Cardiac muscle cell (in vitro differentiated cells and primary cell): ENCODE measurements at places on chromosomes 16 and 17. TPM values are rescaled to one million over a fixed set of nuclear protein-coding genes. Genes with fewer than 3 reads are reported as not detected.
A peak's percentile ranks its signal among the peaks of the same experiment; 100 is the strongest.

The ALDH3A1 gene
- 1.0 TPM in 1 of 2 replicates, not detected in the other for total RNA-seq

The HOXB6 gene
- total RNA-seq: 0.12 TPM in 1 of 2 replicates, not detected in the other

GRCh38 chr17:7714721-7715594 lies 2.6 kb upstream of the DNAH2 start:
- H3K27me3 ChIP-seq: no peaks in the 10 kb centered on the region
- no peak overlapping the region for H3K4me3 ChIP-seq
- H3K4me1 ChIP-seq: no peaks in the 10 kb centered on the region
- H3K36me3 ChIP-seq: no peaks in the 10 kb centered on the region

The JMJD6 gene
- total RNA-seq: 23.5 and 25.1 TPM in 2 replicates

DNA sequence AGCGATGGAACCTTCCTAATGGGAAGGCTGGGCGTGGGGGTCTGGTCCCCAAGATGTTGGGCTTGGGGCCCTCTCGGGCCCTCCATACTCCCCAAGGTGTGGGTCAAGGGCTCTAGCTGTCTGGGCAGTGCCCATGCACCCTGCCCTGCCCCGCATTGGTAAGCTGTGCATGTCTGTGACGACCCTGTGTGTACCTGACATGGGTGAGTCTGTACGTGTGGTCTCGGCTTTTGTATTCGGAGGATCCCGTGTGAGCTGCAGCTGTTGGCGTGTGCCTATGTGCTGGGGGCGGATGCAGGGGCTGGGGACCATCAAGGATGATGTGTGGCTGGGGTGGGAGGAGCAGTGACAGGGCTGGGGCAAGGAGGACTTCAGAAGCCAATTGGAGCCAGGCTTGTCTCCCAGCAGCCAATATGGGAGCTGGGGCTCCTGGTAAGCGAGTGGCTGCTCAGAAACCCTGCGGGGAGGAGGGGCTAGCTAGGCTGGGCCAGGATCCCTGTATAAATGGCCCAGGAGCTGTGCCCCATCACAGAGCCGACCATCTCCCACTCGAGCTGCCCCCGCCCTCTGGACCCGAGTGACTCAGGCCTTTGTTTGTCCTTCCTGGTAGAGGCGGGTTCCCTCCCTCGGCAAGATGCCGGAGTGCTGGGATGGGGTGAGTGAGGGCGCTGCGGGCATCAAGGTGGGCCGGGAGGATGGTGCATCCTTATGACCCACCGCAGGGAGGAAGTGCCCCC lies at the start of gene NDRG4:
TSS of gene NDRG4 (plus strand) at position 529 of the 737 bp plus-strand sequence. CDS start at position 635, 106 bp downstream.
- peak; percentile 92 for DNase-seq
- H3K36me3 ChIP-seq: no peaks in the 10 kb centered on the region
- H3K27me3 ChIP-seq: no peaks in the 10 kb centered on the region
- peaks cover 3% of the 10 kb centered on the region for H3K4me1 ChIP-seq
- peak within 1 kb of the TSS; percentile 51 for H3K4me3 ChIP-seq
- H3K27ac ChIP-seq: no peak within 1 kb of the TSS

- H3K27ac ChIP-seq: no peak within 1 kb of the TSS
- H3K4me3 ChIP-seq: peak within 1 kb of the TSS; percentile 63
Observed at GRCh38 chr17:43832976-43833829, at the start of gene MPP3. TSS of gene MPP3 (minus strand) at chr17:43833146. CDS start at chr17:43831906, 1,240 bp downstream.

DNA sequence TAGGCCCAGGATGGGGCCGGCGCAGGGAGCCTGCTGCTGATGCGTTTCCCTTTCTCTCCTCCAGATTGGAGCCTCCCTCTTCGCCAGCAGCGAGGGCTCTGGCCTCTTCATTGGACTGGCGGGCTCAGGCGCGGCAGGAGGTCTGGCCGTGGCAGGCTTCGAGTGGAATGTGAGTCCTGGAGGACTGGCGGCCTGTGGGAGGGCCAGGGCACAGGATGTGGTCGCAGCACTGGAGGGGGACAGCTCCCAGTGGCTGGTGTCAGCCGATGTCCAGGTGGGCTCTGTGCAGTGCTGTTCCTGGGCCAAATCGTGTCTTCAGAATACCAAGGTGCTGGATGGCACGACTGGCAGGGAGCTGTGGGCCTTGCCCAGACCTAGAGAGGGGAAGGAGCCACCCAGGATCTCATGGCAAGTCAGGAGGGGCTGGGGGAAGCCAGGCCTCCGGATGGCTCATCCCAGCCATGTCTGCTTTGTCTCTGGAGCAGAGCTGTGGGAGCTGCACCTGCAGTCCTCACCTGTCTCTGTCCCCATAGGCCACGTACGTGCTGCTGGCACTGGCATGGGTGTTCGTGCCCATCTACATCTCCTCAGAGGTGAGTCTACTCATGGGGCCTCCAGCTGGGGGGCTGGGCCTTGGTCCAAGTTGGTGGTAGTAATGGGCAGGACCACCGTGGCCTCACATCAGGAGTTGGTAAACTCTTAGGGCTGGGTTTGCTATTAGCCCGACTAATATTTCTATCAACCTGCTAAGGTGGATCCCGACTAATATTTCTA lies 7.3 kb downstream of the SLC5A10 start:
- no peak for DNase-seq
- H3K4me1 ChIP-seq: peaks cover 17% of the 10 kb centered on the region
- H3K4me3 ChIP-seq: no peak overlapping the region
- no peak overlapping the region for H3K27ac ChIP-seq
- no peaks in the 10 kb centered on the region for H3K27me3 ChIP-seq
- no peaks in the 10 kb centered on the region for H3K36me3 ChIP-seq

- peak overlapping the region; percentile 81 for H3K4me3 ChIP-seq
- DNase-seq: peak; percentile 72
- H3K27me3 ChIP-seq: no peaks in the 10 kb centered on the region
Observed at GRCh38 chr17:21098934-21099689, 27.7 kb upstream of the DHRS7B start.

The CFAP97D1 gene
- total RNA-seq: 0.04 TPM in 1 of 2 replicates, not detected in the other

The PIGQ gene
- total RNA-seq: 124 and 126 TPM in 2 replicates

GRCh38 chr16:27805828-27806351 lies 255.9 kb downstream of the KATNIP start:
- H3K27me3 ChIP-seq: peaks cover 15% of the 10 kb centered on the region
- no peaks in the 10 kb centered on the region for H3K4me1 ChIP-seq
- DNase-seq: no peak
- H3K36me3 ChIP-seq: no peaks in the 10 kb centered on the region

DNA sequence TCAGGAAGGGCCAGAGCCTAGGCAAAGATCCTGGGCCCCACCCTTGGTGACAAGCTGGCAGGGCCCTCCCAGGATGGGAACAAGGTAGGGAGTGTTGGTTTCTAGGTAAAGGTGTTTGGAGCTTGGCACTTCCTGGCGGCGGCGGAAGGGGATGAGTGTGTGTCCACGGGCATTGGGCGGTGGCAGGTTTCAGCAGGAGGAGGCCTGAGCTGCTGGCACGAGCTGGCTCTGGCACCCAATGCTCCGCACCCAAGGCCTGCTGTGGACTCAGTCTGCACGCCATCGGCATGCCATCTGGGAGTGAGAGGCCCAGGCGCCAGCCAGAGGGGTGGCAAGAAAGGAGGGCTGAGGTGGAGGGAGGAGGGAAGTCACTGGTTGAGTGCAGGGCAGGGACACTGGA lies 46.9 kb upstream of the TAC4 start:
- peaks cover 40% of the 10 kb centered on the region for H3K27me3 ChIP-seq
- H3K27ac ChIP-seq: no peak overlapping the region
- DNase-seq: no peak
- H3K4me1 ChIP-seq: no peaks in the 10 kb centered on the region
- no peaks in the 10 kb centered on the region for H3K36me3 ChIP-seq

DNA sequence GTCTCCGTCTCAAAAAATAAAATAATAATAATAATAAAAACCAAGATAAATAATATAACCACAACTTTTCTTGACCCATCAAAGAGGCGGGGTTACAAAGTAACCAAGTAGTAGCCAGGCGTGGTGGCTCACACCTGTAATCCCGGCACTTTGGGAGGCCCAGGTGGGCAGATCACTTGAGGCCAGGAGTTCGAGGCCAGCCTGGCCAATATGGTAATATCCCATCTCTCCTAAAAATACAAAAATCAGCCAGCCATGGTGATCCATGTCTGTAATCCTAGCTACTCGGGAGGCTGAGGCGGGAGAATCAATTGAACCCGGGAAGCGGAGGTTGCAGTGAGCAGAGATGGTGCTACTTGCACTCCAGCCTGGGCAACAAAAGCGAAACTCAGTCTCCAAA lies 45.3 kb downstream of the ADCY9 start:
- H3K27ac ChIP-seq: no peak overlapping the region
- no peak overlapping the region for H3K4me3 ChIP-seq
- no peaks in the 10 kb centered on the region for H3K36me3 ChIP-seq
- DNase-seq: no peak
- H3K4me1 ChIP-seq: no peaks in the 10 kb centered on the region

- no peak overlapping the region for H3K4me3 ChIP-seq
- no peak for DNase-seq
- no peaks in the 10 kb centered on the region for H3K27me3 ChIP-seq
- no peaks in the 10 kb centered on the region for H3K4me1 ChIP-seq
- H3K27ac ChIP-seq: no peak overlapping the region
Observed at GRCh38 chr17:56171186-56171959, 18.1 kb downstream of the ANKFN1 start.

DNA sequence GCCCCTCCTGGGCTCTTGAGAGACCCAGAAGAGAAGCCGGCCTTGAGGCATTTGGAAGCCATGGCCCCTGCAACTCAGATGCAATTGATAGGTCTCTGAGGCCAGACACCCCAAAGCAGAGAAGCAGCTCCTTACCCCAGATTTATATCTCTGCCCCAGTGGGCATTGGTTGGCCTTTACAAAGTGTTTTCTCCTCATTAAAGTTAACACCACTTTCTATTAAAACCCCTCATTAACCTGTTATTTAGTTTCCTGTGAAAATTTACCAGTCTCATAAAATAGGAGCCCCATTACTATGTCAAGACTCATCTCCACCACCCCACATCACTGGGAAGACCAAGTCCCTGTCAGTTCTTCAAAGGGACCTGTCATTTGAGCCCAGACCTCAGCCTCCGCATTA lies at the start of gene KRT35:
TSS of gene KRT35 (minus strand) at position 116 of the 400 bp plus-strand sequence. CDS start at position 62, 54 bp downstream.
- no peaks in the 10 kb centered on the region for H3K4me1 ChIP-seq
- no peaks in the 10 kb centered on the region for H3K27me3 ChIP-seq
- H3K36me3 ChIP-seq: no peaks in the 10 kb centered on the region
- H3K4me3 ChIP-seq: no peak within 1 kb of the TSS
- no peak for DNase-seq

- H3K36me3 ChIP-seq: no peaks in the 10 kb centered on the region
- peaks cover 8% of the 10 kb centered on the region for H3K27me3 ChIP-seq
- H3K4me3 ChIP-seq: no peak overlapping the region
- no peak overlapping the region for H3K27ac ChIP-seq
- H3K4me1 ChIP-seq: no peaks in the 10 kb centered on the region
Observed at GRCh38 chr17:9767432-9767991, 23.9 kb downstream of the DHRS7C start.

DNA sequence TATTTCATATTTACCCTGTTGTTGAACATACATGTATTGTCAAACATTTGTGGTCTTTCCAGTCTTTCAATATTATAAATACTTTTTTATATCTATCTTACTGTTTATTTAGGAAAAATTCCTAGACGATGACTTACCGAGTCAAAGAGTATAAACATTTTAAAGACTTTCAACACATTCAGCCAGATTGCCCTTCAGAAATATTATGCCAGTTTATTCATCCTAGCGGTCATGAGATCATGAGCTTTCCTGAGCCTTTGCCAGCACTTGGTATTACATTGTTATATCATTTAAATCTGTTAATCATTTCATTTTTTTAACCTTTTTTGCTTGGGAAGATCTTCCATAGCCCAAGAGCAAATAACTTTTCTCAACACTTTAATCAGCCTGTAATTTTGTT lies 197.4 kb downstream of the SPECC1 start:
- H3K27me3 ChIP-seq: no peaks in the 10 kb centered on the region
- H3K36me3 ChIP-seq: no peaks in the 10 kb centered on the region
- DNase-seq: peak; percentile 64
- no peak overlapping the region for H3K27ac ChIP-seq
- no peak overlapping the region for H3K4me3 ChIP-seq
